ENCODE measurements at places on chromosomes 7 and 10.

DNA sequence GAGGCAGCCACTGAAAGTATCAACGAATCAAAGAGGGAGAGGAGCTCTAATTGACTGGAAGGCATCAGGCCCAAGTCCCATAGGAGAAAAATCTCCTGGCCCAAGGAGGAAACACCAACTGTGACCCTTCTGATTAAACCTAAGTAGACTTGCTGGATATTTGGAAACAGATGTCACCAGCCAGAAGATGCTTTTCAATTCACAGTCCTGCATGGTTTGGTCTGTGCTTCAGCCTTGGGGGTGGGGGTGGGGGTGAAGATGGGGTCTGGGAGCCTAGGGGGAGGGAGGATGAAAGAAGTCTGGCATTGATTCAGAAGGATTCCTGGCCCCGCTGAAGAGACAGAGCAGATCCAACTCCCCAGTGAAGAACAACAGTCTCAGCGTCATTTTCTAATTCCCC, 623.7 kb downstream of the PARD3 start:
- DNase-seq: no peak

GRCh38 chr7:69309601-69310000, 288.7 kb upstream of the AUTS2 start:
- no peak for DNase-seq

GRCh38 chr7:150412518-150413488, 33.7 kb downstream of the ZNF775 start:
- DNase-seq: no peak

GRCh38 chr10:122252805-122253204, 18.3 kb upstream of the BTBD16 start:
- no peak for DNase-seq

GRCh38 chr10:12728494-12728893, 273.0 kb downstream of the CCDC3 start:
- DNase-seq: no peak

- DNase-seq: no peak
Measured at GRCh38 chr10:28320090-28320489, 17.2 kb upstream of the MPP7 start.

DNA sequence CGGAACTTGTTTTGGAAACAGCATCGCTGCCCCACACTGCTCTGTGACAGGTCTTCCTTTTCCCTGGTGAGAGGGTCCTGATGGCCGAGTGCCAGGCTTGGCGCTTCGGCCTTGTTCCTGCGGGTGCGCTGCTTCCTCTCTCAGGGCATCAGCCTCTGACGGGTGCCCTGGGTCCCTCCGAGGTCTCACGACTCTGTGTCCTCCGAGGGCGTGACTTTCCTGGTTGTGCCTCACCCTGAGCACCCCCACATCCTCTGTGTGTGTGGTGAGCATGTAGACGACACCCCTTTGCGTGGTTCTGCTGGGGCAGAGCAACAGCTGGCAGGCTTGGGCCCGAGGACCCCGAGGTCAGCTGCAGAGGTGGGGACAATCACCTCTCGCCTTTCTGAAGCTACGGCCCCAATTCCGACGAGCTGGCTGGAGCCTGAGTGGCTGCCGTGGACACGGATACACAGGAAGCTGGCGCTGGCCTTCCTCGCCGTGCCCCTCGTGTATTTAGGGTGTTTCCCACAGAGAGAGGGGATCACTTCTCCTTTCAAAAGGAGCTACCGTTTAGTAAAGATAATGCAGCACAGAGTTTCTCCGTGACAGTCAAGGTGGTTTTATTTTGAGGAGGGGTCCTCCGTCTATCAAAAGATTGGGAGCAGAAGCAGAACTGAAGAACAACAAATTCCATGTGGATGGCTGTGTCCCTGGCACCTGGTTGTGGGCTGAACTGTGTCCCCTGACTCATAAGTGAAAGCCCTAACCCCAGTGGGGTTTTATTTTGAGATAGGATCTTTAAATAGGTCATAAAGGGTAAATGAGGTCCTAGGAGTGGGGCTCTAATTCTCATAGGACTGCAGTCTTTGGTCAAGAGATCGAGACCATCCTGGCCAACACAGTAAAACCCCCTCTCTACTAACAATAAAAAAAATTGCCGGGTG, 36.2 kb upstream of the PITRM1 start:
- no peak for DNase-seq

- no peak for DNase-seq
Measured at GRCh38 chr10:3671386-3671955, 113.5 kb downstream of the KLF6 start.

GRCh38 chr10:126398924-126399323, 10.6 kb upstream of the ADAM12 start:
- DNase-seq: no peak

GRCh38 chr10:72263613-72264241, 10.0 kb upstream of the DDIT4 start:
- DNase-seq: no peak

DNA sequence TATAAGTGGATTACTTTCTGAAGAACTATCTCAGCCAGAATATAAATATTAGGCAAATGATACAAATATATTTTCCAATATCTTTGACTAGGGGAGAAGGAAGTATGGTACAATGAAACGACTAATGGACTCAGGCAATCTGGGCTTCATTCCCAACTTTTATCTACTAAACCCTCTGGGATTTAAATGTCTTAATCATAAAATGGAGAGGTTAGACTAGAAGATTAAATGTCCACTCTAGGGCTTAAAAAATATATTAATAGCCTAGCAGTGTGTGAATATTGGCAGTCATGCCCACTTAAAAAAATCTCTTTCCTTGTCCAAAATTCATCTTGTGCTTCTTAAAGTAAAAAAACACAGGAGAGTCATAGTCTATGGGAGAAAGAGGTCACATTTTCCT, 98.3 kb downstream of the CTTNBP2 start:
- no peak for DNase-seq

Data from kidney glomerular epithelial cell (primary cell).